Kasumi-1 (cell line): ENCODE measurements at places on chromosomes 4 and X.

DNA sequence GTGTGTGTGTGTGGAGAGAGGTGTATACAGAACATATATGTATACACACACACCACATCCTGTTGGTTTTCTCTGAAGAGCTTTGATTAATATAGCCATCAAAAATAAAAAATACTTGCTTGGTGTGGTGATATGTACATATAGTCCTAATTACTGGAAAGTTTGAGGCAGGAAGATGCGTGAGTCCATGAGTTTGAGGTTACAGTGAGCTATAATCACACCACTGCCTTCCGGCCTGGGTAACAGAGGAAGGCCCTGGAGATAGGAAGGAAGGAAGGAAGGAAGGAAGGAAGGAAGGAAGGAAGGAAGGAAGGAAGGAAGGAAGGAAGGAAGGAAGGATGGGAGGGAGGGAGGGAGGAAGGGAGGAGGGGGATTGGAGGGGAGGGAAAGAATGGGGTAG, 360.4 kb upstream of the CPEB2 start:
- DNase-seq = no peak

DNA sequence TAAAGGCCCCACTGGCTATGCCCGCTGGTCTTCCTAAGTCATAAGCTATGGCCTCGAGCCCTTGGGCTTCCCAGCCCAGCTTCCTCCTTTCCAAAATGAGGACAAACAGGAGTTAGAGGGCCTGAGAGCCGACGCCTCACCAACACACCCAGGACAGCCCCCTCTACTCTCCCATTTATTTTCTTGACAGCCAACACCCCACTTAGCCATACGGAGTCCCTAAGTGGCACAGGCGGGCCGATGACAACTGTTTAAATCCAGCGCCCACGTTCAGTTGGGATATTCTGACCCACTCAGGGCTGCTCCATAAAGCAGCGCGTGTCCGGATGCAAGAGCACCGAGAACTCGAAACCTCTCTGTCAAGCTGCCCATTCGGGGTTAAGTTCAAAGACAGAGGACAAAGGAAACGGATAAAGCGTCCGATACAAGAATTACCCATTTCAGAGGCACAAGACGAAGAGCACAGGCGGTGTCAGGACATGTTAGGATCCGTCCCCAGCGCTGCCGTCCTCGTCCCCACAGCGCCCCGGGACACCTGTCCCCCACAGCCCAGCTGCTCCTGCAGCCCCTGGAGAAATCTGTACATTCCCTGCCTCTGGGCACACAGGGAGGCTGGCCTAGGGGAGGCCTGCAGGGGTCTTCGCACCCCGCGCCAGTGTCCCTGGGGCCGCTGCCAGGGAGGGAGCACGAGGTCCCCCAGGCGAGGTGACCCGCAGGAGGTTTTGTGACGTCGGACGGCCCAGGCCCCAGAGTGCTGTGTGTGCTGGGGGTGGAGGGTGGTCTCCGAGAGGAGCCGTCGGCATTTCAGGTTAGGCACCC, 1.2 kb downstream of the PRKX start:
- DNase-seq = no peak

- DNase-seq = peak; percentile 2
These were observed 1.1 kb downstream of the RAB39B start for GRCh38 chrX:155262970-155263754.

- DNase-seq = no peak
These were observed 14.4 kb downstream of the CHIC1 start for GRCh38 chrX:73577361-73577760.

DNA sequence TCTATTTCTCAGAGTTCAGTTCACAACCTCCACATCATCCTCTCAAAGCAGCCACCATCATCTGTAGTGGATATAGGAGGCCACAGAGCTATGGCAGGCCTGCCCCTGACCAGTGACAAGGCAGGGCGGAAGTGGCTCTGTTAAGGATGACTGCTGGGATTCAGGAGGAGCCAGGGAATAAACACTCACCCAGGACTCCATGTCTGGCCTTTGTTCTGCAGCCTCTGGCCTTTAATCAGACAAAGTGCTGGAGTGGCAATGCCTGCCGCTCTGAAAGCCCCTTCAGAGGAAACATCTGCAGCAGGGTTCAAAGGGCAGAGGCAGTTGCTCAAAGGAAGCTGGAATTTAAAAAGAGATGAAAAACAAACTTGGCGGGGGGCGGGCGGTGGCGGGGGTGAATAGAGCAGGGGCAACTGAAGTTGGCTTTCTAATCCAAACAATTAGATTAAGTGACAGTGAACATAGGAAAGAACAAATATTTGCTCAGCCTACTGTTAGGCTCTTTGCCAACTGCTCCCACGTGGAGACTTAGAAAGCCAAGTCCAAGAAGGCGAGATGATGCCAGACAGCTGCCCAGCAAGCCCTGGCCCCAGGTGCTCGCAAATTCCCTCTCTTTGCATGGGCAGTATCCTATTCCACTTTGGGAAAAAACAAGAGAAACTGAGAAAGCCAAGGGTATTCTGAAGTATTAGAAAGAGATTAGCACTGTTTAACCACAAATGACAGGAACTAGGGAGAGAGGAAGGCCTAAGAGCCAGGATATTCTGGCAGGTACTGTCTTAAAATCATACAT, 5.5 kb downstream of the MPP1 start:
- no peak for DNase-seq

- no peak for DNase-seq
These were observed 183.8 kb upstream of the NUDT10 start for GRCh38 chrX:51148848-51149247.

DNA sequence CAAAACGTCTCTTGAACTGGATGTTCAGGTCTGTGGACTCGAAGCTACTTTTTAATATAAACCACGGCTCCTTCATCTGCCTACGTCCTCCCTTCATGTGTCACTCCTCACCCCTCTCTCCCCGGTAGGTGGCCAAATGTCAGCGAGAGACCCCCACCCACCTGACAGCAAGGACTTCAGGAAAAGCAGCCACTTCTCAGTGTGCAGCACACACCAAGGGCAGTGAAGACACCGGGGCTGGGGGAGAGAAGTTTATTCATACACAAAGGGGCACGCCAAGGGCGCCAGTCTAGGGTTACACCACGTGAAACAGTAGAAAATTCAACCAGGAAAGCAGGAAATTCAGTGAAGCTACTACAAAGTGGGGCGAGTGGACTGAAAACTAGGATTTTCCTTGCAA, 181.2 kb downstream of the AFAP1 start:
- DNase-seq = no peak
